Activated CD8-positive, alpha-beta memory T cell treated with anti-CD3 and anti-CD28 coated beads for 48 hours (primary cell): ENCODE measurements at places on chromosomes 1 and 21.

GRCh38 chr1:202697038-202697437, 13.2 kb downstream of the SYT2 start:
- DNase-seq, result no peak

GRCh38 chr21:33196941-33197374, 32.8 kb upstream of the IFNAR2 start:
- no peak for DNase-seq

DNA sequence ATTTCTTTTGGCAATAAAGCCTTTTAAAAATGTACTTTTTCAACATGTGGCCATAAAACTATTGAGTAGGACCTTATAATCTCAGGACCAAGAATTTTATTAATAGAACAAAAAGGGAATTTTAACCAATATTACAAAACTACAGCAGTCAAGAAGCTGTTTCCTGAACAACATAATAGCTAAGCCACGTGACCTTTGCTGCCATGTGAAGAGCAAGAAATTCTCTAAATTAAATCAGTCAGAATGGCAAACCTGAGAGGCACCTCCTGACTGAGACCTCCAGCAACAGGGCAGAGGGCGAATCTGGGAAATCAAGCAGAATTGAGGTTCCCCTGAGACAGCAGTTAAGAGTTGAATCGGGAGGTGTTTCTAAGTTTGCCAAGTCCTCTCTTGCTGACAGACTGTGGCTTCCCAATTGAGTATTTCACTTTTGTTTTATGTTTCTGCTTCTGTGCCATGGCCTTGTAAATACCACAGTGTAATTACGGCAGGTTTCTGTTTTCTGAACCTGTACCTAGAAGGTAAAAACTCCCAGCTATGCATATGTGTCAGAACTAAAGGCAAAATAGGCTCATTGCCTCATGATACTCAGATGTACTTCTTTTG, 358.4 kb downstream of the NTNG1 start:
- no peak for DNase-seq

GRCh38 chr1:192557841-192558595, 17.6 kb upstream of the RGS1 start:
- DNase-seq, result no peak

- no peak for DNase-seq
Measured at GRCh38 chr21:14675774-14676530, 129.8 kb upstream of the SAMSN1 start.
